ENCODE measurements at places on chromosomes 3 and 15.

GRCh38 chr3:73603762-73604171, 21.0 kb downstream of the PDZRN3 start:
- no peak for DNase-seq

DNA sequence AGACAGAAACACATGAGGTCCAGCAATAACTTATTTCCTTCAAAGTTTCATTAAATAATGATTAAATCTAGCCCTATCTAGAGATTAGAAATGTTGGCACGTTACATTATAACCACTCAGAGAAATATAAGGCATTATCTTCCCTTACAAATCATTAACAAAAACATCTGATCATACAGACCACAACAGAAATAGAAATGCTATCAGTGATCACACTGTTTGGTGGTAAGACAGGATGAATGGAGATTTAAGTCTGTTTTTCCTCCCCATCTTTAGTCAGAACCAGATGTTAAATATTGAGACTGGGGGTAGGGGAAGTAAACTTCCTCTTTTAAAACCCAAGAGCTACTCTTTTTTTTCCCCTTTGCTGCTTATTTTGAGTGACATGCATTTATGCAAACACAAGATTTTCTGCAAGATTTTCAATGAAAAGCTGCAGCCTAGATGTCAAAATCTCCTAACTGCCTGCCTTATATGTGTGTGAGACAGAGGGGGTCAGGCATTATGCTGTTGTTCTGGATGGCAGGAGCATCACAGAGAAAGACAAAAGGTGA, 70.4 kb downstream of the CBLB start:
- peak; percentile 3 for DNase-seq

GRCh38 chr3:124731760-124732159, 1.5 kb downstream of the UMPS start:
- DNase-seq = no peak

DNA sequence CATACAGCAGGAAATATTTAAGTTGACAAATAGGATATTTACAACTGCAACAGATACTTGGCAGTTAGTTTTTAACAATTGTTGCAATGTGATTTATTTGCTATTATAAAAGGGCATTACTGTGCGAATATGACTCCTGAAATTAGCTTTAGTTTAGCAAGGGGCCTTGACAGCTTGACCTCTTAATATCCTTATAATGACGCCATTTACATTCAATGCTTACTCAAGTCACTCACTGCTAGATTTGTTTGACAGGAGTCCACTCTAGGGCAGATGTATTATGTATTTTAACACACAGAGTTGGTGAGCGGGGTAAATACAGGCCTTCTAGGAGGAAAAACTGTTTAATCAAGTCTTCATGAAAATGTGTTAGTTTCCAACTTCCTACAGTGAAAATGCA, 58.1 kb upstream of the C15orf61 start:
- DNase-seq = no peak

DNA sequence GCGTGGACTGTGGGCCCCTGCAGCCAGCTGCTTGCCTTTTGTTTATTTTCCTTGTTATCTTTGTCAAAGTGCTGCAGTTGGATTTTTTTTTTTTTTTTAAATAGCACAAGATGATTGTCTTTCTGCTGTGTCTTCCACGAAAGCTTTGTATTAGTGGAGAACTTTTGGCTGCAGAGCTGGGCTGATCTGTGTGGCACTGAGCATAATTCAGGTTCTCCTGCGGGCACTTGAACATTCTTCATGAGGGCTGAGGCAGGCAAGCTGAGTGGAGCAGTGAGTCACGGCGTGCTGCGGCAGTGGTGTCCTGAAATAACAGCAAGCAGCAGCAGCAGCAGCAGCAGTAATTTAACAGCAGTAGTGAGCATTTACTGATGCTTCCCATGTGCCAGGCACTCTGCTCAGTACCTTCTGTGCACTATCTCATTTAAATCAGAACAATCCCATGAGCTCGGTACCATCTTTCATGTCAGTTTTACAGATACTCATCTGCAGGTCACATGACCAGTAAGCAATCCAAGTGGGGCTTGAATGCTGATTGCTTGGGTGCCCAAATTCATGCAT, 45.8 kb downstream of the MITF start:
- no peak for DNase-seq

GRCh38 chr3:132079147-132079546, 44.3 kb upstream of the CPNE4 start:
- no peak for DNase-seq

- DNase-seq = no peak
Observed at GRCh38 chr3:13111873-13112520, 38.8 kb upstream of the IQSEC1 start.

DNA sequence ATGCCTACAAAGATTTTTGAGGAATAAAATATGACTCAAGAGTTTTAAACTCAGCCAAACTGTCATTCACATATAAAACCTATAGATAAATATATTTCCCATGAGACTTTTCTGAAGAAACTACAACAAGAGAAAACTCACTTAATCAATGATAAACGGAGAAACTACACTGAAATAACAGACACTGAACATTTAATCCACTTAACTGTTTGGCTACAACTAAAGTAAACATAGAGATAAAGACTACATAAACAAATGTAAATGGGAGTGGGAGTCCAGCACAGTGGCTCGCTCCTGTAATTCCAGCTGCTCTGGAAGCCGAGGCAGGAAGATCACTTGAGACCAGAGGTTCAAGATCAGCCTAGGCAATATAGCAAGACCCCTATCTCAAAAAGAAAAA, 79.2 kb downstream of the MEX3B start:
- DNase-seq = no peak

GRCh38 chr15:88243895-88244787, 12.4 kb downstream of the NTRK3 start:
- peak; percentile 11 for DNase-seq

GRCh38 chr15:37824717-37825382, 109.6 kb upstream of the TMCO5A start:
- no peak for DNase-seq

- no peak for DNase-seq
Observed at GRCh38 chr15:91803260-91803659, 50.2 kb upstream of the SLCO3A1 start.

DNA sequence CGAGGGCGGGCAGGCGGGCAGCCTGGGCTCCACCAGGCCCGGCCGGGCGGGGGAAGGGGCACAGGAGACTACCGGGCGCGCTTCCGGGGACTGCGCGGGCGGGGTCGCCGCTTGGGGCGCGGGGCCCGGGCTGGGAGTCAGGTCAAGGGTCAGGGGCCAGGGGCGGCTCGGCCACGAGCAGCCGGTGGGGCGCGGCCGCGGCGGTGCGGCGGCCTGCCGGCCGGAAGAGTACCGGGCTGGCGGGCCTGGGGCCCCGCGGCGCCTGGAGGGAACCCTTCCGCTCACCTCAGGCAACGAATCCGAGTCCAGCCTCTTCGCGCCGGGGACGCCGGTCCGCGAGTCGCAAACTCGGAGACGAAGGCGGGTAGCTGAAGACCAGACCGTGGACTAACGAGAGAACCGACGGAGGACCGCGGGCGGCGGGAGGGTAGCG, 225 bp downstream of the RHOA start:
- no peak for DNase-seq

GRCh38 chr3:135556174-135556573, 409.4 kb upstream of the PPP2R3A start:
- DNase-seq = no peak

GRCh38 chr3:156483426-156483825, 71.5 kb downstream of the SSR3 start:
- DNase-seq = peak; percentile 26

DNA sequence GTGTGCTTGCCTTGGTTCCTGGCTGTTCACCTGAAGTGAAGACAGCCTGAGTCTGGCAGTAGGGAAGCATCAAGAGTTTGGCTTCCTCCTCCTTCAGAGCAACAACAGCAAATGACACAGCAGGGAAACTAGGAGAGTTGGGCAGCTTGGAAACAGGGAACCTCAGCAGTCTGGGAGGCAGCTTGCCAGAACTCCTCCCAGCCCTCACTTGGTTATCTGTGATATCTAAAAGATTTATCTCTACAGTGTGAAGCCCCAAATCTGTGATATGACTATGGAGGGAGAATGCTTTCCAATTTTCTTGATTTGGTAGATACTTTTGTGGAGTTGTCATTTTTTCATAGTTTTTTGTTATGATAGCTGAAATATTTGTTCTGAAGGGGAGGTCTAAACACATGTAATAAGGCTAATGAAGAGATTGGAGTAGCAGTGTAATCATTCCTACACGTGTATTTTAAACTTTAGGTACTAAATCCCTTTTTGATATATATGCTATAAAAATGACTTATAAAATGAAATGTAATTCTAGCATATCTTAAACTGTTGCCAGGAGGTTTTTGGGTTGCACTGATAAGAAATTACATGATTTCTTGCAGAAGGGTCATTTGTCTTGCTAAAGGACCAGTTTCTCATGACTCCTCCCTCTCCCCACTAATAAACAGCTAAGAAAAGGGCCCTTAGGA, 20.8 kb downstream of the UBE2E1 start:
- no peak for DNase-seq

DNA sequence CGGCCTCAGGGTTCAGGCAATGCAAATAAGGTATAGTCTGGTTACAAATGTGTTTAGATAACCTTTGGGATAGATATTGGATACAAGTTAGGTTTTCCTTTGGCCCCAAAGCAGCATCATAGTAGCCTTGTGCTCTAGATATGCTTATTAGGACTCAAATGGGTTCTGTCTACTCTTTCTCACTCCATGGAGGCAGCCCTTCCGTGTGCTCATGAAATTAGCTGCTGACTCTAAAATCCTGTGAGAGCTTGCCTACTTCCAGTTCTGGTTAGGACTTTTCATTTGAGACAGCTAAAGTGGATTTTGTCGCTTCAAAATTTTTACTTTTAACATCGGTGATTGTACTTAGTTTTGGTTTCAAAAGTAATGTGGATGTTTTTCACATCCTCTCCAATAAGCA, 1.6 kb downstream of the CDV3 start:
- no peak for DNase-seq

GRCh38 chr3:178634975-178635374, 98.7 kb downstream of the KCNMB2 start:
- no peak for DNase-seq

- no peak for DNase-seq
Observed at GRCh38 chr3:149977386-149977785, 6.7 kb upstream of the PFN2 start.

DNA sequence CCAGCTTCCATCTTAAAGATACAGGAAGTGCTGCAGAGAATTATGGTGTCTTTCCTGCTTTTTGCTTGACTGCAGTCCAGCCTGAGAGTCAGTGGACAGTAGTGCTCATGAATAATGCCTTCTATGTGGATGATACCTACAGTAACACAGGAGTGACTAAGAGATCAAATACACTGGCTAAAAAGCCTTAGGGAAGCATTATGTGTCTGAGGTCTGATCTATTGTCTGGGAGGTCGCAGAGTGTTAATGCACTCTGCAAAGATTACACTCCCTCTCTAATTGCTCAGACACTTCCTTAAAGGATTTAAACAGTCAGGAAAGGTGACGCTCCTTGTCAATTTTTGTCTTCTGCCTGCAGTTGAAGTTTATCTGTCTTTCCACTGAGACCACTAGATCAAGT, 183.6 kb downstream of the MCTP2 start:
- DNase-seq = no peak

GRCh38 chr3:14431452-14431916, 29.1 kb downstream of the SLC6A6 start:
- DNase-seq = no peak

GRCh38 chr15:59819092-59819491, 130.0 kb upstream of the BNIP2 start:
- DNase-seq = no peak

GRCh38 chr3:141412936-141413354, 44.6 kb downstream of the ZBTB38 start:
- no peak for DNase-seq

GRCh38 chr3:23810343-23811184, 4.8 kb downstream of the UBE2E1 start:
- DNase-seq = peak; percentile 45

- DNase-seq = no peak
Observed at GRCh38 chr3:35322070-35322469, 317.3 kb upstream of the ARPP21 start.

DNA sequence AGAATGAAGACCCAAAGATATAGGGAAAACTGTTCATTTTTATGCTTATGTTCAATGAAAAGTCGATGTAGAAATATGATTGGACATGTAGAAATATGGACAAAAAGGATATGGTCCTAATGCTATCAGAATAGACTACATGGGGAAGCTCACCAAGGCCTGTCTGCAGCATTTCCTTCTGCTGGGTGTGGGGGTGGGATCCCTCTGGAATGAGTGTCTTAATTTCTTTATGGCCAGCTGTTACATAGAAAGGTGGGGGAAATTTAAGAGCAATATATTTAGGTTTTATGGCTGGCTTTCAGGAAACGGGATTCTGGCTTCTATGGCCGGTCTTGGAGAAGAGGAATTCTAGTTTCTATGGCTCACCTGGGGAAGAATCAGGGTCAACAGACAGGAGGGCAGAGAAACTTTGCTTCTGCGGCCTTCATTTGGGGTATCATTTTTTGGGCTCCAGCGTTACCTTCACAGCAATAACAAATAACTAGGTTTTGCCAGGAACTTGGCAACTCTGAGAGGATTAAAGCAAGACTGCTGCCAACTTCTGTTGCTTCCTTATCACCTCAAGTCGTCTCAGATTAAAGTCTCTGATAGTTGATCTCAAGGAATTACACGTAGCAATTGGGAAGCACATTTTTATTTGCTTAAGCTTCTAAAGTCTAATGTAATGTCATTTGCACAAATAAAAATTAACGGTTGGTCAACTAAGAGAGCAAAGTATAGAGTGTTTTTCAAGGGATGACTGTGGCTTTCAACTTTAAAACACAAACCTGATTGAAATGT, 57.0 kb upstream of the GATM start:
- no peak for DNase-seq

- DNase-seq = no peak
Observed at GRCh38 chr3:79016587-79017376, 751.0 kb downstream of the ROBO1 start.

DNA sequence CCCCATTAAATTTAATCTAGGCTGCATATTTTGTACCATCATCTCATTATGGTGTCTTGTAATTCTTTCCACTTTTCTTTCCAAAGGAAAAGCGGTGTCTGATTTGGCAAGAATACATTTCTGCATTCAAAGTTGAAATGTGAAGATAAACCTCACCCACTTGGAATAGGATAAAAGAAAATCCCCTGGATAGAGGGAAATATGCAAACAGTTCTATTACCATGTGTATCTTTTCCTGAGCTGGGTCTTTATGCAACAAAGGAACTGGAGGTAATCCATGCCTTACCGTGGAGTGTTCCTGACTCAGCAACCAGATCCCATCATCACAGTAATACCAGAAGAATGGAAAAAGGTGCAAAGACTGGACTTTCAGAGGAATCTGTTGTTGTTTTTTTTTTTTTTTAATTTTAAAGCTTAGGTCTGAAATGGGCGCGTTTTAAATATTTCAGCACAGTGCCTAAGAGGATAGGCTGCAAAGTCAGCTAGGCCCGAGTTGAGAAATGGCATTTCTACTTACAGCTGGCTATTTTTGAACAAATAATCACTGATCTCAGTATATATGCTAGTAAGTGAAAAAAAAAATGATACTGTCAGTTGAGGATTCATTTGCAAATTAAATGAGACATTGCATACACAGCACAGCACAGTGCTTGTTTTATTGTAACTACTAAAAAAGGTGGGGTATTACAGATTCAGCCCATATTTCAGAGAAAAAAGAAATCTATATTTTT, 55.5 kb upstream of the ADAMTS9 start:
- DNase-seq = no peak

Measured in stimulated activated naive CD4-positive, alpha-beta T cell (primary cell).